ENCODE measurements at places on chromosomes 1 and 21. TPM values are rescaled to one million over a fixed set of nuclear protein-coding genes. Genes with fewer than 3 reads are reported as not detected.
A peak's percentile ranks its signal among the peaks of the same experiment; 100 is the strongest.

Gene UBL4B
- not detected for total RNA-seq

Gene GCSAML
- total RNA-seq, result not detected

DNA sequence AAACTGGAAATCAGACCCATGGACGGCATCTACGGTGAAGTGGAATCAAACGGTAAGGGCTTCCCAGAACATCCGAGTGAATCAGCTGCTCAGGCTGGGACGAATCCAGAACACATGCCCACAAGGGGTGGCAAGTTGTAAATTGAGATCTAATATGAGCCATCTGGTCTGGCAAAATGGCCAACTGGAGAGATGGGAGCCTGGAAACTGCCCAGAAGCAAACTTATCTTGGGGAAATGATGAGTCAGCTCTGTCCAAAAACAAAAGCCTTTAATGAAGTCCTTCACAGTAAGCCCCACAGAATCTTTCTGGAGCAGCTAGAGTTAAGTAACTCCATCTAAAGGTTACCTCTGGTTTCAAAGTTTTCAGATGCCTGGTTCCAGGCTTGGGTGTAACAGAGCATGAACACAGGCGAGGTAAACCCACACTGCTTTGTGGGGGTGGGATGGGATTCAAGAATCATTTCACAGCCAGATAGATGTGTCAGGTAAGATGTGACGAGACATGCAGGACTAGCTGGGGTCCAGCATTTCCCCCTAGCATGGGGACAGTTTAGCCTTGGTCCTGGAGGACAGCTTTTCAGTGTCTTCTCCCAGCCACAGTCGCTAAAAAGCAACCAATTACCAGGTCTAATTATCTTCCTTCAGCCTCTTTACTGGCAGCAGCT lies 10.5 kb upstream of the SRP9 start:
- DNase-seq, result no peak

DNA sequence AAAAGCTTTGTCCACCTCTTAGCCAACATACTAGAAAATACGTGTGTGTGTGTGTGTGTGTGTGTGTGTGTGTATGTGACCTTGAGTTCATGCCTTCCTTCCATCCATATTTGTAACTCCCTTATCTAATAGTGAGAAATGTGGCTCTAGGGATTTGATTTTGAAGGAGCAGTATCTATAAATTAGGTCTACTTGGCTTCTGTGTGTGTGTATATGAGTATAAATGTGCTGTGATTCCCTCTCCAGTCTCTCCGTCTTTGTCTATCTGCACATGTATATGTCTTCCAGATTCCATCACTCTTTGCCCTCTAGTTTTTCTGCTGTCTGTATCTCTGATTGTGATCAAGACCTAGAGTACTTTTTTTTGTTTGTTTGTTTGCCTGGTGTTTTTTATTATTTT lies 11.9 kb upstream of the NBL1 start:
- DNase-seq, result no peak

- no peak for DNase-seq
Measured at GRCh38 chr1:25620701-25621350, 4.2 kb downstream of the MAN1C1 start.

GRCh38 chr1:174262349-174263241 lies 103.3 kb downstream of the RABGAP1L start:
- DNase-seq, result peak; percentile 32

GRCh38 chr1:200729863-200730262 lies 8.8 kb upstream of the CAMSAP2 start:
- DNase-seq, result no peak

Gene ZNF436
- 5.4 TPM for total RNA-seq

- no peak for DNase-seq
Measured at GRCh38 chr1:179876300-179876715, 1.3 kb downstream of the TOR1AIP2 start.

DNA sequence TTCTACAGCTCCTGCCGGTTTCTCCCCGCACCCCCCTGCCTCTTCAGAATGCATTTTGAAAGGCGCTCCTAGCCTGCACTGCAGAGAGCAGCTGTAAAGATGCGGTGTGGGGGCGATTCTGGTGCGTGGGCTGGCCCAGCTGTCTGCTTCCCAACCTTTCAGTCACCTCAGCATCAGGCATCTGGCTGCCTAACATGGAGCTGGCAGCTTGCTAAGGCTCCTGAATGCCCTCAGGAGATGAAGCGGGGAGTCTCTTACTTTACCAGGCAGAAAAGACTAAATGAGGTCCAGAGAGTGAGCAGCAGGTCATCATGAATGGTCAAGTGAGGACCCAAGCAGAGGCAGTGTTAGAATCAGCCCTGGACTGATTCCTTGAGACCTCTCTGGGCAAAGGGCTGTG lies 8.7 kb downstream of the IER5 start:
- DNase-seq, result no peak

GRCh38 chr21:43268086-43268803 lies 99.4 kb downstream of the CRYAA start:
- DNase-seq, result no peak

GRCh38 chr1:216223486-216223885 lies 199.8 kb downstream of the USH2A start:
- DNase-seq, result no peak

DNA sequence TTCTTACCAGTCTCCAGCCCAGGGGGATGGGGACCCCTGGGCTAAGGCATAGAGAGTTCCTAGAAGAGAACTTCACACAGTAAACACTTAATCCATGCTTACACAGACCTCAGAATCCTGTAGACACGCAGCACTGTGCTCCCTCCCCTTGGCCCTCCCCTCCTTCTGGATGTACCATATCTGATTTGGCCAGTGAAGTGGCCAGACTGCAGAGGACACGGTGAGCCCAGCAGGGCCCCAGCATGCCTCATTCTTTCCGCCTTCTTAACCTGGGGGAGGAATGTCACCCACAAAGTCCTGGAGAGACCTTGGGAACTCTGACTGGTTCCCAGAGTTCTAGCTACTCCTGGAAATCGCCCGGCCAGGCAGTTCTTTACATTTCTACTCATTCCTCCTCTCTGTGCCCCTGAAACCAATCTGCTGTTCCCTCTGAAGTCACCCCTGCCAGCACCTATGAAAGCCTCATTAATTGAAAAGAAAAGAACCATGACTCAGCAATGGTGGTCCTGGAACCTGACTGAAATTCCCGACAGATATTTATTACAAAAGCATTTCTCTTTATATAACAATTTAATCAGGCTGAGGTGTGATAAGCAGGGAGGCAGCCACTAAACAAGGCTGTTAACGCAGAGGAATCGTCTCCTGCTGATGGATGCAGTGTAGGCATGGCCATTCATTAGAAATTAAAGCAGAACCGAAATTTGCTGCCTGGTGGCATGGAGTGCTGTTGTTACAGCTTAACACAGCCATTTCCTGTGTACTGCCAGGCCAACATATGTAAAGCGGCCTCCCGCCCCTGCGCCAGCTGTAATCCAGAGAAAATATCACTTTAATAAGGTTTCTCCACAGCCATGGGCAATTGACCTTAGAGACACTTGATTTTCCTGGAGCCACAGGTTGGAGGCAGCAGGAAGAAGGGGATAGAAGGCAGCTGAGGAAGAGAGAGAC lies 74.6 kb upstream of the KCND3 start:
- DNase-seq, result no peak

DNA sequence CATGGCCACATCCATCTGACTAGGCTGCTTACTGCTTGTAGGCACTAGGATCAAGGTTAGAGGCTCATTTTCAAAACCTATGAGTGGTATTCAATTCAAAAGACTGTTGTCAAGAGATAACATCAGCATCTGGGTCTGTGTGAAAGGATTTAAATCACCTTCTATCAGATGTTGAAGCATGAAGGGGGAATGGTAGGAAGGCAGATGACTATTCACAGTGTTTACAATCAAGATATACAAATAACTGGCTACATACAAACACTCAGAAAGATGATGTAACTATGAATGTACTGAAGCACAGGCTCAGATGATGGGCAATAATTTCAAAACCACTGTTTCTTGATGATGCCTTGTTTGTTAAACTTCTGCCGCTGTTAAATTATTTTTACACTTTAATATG lies 249.2 kb downstream of the SLC45A1 start:
- DNase-seq, result no peak

GRCh38 chr21:16455526-16455925 lies 725.7 kb downstream of the USP25 start:
- no peak for DNase-seq

DNA sequence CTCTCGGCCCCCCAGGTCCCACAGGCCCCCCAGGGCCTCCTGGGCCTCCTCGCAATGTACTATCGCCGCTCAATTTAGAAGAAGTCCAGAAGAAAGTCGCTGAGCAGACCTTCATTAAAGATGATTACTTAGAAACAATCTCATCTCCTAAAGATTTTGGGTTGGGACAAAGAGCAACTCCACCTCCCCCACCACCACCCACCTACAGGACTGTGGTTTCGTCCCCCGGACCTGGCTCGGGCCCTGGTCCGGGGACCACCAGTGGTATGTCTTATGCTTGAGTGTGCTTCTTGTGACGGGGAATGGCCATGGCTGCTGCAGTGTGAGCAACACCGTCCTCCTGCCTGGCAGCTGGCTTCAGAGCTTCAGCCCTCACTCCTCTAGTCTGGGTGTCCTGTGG lies 70.2 kb upstream of the DYNLT5 start:
- no peak for DNase-seq

- peak; percentile 37 for DNase-seq
Measured at GRCh38 chr1:156618853-156619581, at the start of gene HAPLN2. Gene HAPLN2 (plus strand): TSS chr1:156619415. CDS start chr1:156623491, 4,076 bp downstream.

DNA sequence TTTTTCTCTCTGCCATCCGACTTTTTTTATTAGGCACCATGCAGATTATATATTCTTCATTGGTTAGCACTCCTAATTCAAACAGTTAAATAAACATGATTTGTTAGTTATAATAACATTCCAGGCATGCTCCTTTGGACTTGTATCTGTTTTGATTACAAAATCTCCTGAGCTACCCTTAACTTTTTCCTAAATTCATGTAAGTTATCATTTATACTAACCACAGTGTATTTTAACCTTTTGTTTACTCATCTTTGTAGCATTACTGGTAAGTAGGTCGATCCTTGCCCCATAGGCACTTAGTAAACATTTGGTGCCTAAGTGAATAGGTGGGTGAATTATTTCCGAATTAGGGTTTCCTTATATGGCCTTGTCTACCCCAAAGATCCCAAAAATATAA lies 43.8 kb downstream of the MIER1 start:
- no peak for DNase-seq

GRCh38 chr1:159829273-159829634 lies 2.6 kb downstream of the SLAMF8 start:
- no peak for DNase-seq

DNA sequence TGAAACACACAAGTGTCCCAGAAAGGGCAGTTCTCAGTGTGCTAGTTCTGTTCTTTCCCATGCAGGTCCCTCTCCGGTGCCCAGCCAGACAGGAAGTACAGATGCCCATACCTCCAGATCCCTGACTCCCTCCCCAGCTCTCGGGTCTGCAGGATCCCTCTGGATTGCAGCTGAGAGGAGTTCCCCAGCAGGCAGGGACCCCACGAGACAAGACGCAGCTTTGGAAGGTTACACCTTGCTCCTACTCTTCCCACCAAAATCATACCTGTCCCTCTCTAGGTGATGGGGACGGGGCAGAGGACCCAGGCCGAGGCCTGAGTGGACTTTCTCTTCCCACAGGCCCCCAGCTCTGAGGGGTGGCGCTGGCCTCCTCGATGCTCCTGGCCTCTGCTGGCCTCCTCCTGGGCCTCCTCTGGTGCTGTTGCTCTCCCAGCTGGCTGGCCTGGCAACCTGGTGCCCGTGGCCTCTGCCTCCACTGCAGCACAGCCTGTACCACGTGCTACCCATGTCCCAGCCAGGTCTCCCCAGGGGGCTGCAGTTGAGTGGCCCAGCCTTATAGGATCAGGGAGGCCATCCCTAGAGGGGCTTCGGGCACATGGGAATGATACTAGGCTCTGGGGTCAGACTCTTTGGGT lies 9.4 kb downstream of the LDLRAD2 start:
- DNase-seq, result no peak

DNA sequence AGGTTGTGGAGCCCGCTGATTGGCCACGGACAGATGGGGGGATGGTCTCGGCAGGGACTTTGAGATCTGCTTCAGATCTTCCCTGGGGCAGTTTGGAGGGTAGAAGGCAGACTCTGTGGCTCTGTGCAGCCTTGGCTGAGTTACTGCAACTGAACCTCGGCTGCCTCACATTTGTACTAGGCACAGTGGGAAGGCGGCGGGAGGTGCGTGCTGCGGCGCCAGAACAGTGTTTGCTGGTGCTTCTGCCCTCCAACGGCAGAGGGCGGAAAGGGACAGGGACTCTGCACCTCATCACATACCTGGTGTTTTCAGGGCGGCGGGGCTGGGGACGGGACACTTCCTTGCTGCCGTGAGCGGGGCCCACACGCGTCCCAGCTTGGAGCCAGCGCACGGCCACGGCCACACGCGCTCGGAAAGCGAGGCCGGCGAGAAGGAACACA lies 26.2 kb downstream of the SLC66A1 start:
- DNase-seq, result no peak

- DNase-seq, result no peak
Measured at GRCh38 chr1:118144684-118145083, 40.3 kb downstream of the SPAG17 start.

Gene SEC22B
- total RNA-seq, result 21.9 TPM

GRCh38 chr1:24893431-24893830 lies 36.6 kb downstream of the RUNX3 start:
- DNase-seq, result no peak

Gene TPR
- total RNA-seq, result 143 TPM

DNA sequence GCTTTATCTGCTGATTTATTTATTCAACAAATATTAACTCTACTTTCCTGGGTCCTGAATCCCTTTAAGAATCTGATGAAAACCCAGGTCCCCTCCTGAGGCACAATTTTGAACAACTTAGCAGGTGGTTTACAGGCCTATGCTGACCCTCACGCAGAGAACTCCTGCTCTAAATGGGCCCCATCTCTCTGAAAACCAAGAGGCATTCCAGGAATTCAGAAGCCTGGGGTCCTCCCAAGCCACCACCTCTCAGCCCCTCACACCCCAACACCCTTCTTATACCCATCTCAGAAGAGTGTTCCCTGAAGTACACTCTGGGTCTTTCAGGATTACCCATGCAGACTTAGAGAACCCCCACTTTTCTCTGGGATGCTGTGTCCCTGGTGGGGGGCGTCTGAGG lies 34.5 kb downstream of the LHX4 start:
- no peak for DNase-seq

Gene MCOLN3
- 1.6 TPM for total RNA-seq

Gene C1orf50
- total RNA-seq, result 6.7 TPM

Gene CNKSR1
- 2.2 TPM for total RNA-seq

Gene TMEM125
- total RNA-seq, result not detected

Gene FABP3
- not detected for total RNA-seq

- DNase-seq, result no peak
Measured at GRCh38 chr1:33029209-33029608, 7.5 kb downstream of the AK2 start.

Gene C1orf115
- total RNA-seq, result 0.08 TPM

DNA sequence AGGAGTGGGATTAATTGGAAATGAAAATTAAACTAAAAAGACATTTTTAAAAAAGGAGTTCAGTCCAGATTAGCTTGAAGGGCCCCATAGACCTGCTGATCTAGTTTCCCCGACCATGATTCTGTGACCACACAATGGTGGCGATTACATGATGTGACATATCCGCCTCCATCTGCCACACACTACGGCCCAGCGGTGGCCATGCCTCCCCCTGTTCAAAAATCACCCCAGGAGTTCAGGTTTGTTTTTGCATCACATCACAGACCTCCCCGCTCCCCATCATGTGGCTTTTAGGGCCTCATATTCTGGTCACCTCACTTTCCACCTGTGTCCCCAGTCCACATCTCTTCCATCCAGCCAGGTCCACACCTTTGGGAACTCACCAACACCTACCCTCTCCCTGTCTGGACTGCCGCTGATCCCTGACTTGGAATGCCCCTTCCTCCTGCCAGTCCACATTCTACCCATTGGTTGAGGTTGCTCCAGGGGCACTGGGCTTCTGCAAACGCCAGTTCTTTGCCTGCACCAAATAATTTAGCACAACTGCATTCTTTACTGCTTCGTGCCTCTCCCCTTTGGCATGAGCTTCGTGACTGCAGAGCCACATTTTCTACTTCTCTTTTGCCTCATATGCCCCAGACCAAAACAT lies 38.9 kb downstream of the CD247 start:
- DNase-seq, result peak; percentile 45

Data from activated CD8-positive, alpha-beta T cell treated with anti-CD3 and anti-CD28 coated beads, Interleukin-2, amount 10 ng/mL, durations not matched to agents 7 days and 5 days (primary cell).